RKO (cell line): ENCODE measurements at places on chromosomes 16 and 17.
A peak's percentile ranks its signal among the peaks of the same experiment; 100 is the strongest.

DNA sequence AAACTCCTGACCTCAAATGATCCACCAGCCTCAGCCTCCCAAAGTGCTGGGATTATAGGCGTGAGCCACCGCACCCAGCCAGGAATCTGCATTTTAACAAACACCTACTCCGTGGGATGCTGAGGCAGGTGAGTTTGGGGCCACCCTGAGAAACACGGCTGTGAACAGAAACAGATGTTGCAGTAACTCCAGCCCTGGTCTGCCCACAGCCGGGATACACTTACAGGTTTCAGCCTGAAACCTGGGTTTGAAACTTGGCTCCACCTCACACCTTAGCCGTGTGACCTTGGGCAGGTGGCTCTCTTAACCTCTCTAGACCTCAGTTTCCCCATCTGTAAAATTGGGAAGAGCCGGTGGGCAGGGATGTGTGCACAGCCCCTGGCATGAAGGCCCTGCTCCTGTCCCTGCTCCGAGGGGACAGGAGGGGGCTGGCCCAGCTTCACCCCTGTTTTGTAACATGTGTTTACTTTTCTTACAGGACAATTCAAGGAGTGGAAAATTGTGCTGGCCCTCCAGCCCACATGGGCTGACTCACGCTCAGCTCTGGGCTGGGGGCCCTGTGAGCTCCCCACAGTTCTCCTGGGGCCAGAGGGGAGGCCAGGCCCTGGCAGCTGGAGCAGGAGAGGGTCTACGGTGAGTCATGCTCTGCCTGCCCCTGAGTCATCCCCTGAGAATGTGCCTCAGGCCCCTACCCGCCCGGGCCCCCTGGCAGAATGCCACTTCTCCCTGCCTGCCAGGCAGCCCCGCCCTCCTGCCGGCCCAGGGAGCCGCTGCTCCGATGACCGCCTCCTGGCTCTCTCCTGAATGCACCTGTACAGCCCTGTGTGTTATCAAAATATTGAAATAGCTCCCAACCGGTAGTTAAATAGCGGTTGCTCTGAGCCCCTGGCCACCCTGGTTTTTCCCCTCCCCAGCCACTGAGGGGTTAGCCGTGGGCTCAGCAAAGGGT lies 7.7 kb upstream of the PPL start:
- DNase-seq = peak; percentile 86

- DNase-seq = no peak
Measured at GRCh38 chr17:32944248-32945020, 16.5 kb downstream of the TMEM98 start.

- peak; percentile 88 for DNase-seq
Measured at GRCh38 chr17:65231662-65232335, 94.6 kb downstream of the RGS9 start.

DNA sequence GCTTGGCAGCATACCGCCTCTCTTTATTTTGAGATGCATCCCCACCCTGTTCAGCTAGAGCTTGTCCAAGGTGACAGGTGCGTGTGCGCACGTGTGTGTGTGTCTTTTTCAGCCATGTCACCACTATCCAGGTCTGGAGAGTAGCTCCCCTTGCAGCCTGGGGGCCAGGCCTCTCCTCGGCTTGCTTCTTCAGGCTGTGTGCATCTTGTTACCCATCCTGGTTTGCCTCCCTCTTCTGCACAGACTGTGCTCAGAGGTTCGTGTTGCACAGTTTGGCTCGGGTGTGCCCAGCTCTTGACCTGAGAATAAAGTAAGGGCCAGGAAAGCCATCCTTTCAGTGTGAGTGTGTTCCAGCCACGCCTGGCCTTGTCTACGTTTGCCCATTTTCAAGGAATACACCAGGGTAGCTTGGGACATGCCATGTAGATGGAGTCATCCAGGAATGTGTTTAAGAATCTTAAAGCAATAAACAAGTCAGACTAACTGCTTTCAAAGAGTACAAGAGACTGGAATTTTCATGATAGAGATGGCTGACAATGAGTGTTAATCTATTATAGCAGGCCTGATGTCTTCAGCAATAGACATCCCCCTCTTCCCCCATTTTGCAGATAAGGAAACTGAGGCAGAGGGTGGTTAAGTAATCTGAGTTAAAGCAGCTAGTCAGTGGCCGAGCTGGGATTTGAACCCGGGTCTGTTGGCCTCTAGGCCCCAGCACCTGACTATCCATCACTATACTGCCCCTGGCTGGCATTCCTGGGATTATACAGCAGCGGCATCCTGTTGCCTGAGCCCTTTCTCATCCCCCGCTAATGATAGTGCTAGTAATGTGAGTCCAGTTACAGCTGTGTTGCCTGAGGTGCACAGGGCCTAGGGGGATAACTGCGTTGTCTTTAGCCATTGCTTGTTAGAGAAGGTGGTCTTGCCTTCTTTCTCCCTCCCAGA lies 77.9 kb downstream of the KSR1 start:
- DNase-seq = no peak

DNA sequence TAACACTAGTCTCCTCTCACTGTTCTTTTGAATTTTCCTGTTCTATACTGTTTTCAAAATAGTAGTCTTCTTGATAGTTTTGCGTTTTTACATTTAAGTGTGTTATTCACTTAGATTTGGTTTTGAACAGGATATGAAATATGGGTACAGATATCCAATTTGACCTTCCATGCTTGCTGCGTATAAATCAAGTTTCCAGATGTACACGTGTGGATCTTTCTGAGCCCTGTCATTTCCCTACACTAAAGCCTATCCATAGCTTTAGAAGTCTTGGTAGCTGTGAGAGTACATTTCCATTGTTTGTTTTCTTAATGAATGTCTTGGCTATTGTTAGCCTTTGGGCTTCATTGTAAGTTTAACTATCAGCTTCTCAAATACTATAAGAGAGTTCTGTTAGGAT lies 20.4 kb downstream of the CYLD start:
- no peak for DNase-seq

- DNase-seq = no peak
Measured at GRCh38 chr16:71264299-71264698, 24.9 kb downstream of the CMTR2 start.

DNA sequence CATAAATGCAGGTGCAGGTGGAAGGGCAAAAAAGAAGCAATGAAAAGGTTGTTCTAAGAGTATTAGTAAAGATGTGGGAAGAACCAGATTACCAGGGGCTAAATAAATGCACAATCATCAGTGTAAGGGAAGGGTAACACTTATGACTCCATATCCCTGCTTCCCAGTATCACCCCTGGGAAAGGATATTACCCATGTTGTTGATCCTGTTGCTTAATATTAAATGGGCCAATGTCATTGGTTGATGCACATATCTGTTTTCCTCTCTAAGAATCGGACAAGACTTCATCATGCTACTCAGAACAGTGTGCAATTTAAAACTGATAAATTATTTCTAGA lies 34.7 kb upstream of the ABCA6 start:
- no peak for DNase-seq

DNA sequence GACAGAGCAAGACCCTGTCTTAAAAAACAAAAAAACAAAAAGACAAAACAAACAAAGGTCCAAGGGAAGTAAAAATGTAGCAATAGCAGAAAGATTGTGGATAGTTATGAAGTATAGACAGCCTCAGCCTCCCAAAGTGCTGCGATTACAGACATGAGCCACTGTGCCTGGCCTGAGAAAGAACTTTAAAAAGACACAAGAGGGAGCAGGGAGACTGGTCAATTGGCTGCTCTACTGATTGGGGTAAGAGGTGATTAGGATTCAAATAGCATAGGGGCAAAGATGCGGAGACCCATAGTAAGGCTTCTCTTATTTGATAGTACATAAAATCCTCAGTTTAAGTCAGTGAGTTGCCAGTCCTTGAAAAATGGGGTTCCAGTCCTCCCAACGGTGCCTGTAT lies 518.2 kb upstream of the GOT2 start:
- DNase-seq = no peak

- DNase-seq = peak; percentile 33
Measured at GRCh38 chr16:787978-788398, at the start of gene RPUSD1. Gene RPUSD1, minus strand, starts transcription at chr16:788381. Its CDS starts 644 bp downstream, at chr16:787737.

GRCh38 chr16:87317750-87318644 lies 805 bp upstream of the C16orf95 start:
- DNase-seq = peak; percentile 76

- DNase-seq = peak; percentile 70
Measured at GRCh38 chr17:57009737-57010445, 32.0 kb downstream of the SCPEP1 start.

GRCh38 chr17:77359236-77359635 lies 218.5 kb downstream of the SEC14L1 start:
- DNase-seq = no peak

GRCh38 chr17:10661437-10661836 lies 4.3 kb upstream of the MYH3 start:
- no peak for DNase-seq

DNA sequence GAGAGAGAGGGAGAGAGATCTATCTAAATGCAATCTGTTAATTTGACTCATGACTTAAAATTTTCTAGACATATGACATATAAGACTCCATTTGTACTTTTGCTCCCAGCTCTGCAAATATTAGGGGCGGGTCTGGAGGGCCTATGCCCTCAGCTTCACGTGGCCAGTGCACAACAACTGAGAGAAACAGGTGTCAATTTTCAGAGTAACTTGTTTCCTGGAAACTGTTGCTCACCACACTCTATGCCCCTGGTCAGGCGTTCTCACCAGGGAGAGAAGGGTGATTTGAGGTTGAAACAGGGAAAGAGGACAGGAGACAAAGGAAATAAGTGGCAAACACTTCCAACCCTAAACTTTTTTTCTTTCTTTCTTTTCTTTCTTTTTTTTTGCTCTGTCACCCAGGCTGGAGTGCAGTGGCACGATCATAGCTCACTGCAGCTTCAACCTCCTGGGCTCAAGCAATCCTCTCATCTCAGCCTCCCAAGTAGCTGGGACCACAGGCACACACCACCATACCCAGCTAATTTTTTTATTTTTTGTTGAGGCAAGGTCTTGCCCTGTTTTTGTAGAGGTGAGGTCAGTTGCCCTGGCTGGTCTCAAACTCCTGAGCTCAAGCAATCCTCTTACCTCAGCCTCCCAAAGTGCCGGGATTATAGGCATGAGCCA lies 270.0 kb downstream of the SLC39A11 start:
- no peak for DNase-seq

DNA sequence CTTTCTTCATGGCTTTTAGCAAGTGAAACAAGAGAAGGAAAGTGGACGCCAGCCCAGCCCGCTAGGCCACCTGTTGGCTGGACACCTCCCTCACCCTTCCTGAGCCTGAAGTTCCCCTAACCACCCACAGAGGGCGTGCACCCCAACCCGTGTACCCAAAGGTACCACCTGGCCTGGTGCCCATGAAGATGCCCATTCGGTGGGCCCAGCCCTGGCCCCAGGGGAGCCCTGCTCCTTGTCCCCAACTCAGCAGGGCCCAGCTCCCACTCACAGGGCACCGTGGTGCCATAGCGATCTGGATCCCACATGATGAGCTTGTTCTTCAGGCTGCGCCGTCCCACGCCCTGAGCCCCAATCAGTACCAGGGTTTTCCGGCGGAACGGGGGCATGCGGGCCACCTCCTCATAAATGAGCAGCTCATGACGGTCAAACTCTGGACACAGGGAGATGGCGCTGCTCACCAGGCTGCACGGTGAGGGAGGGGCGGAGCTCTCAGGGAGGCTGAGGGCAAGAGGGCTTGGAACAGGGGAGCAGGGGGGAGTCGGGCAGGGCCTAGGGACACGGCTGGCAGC lies 26.8 kb downstream of the MPP2 start:
- DNase-seq = peak; percentile 32

DNA sequence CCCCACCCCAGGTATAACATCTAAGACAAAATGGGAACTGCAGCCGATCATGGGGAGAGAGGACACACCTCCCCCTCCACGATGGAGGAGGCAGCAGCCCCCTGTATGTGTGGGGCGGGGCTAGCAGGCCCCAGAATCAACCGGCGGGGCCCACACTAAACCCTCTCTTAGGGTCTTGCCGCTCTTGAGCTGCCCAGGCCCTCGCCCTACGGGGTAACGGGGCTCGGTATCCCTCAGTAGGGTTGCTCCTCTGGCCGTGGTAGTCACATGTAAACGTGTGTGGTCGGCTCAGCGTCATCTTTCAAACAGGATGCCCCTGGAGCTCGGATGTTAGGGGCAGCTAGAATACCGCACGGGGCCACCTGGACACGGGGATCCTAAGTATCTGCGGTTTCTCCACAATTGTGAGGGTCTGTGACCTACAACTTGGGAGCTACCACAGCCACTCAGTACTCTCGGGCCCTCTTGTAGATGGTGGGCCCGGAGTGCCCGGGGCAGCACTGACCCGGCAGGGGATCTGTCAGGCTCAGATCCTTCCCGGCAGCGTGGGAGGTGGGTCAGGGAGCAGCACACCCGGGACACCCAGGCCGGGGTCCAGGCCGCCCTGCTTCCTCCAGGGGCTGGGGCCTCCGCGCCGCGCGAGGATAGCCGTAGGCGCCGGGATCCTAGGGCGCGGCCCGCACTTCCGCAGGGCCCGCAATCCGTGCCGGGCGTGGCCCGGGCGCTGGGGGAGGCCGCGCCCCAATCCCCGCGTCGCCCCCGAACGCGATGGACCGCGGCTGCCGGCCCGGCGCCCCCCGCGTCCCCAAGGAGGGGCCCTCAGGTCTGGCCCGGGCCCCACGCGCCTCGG lies 781 bp downstream of the ARHGDIA start:
- peak; percentile 70 for DNase-seq

GRCh38 chr17:11130367-11130766 lies 110.6 kb upstream of the SHISA6 start:
- no peak for DNase-seq

DNA sequence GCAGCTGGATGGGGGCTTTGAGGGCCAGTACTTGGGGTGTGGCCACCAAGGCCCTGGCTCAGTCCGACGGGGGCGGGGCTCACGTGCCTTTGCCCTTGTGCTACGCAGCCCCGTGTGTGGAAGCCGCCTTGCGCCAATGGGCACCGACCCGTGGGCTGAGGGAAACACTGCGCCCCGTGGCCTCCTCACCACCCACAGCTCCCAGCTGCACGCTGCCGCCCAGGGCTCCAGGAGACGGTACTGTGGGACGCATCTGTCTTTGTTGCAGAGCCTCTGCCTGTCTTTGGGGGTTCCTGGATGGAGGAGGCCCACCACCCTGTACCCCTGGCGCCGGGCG lies 7.6 kb downstream of the CDH15 start:
- no peak for DNase-seq

DNA sequence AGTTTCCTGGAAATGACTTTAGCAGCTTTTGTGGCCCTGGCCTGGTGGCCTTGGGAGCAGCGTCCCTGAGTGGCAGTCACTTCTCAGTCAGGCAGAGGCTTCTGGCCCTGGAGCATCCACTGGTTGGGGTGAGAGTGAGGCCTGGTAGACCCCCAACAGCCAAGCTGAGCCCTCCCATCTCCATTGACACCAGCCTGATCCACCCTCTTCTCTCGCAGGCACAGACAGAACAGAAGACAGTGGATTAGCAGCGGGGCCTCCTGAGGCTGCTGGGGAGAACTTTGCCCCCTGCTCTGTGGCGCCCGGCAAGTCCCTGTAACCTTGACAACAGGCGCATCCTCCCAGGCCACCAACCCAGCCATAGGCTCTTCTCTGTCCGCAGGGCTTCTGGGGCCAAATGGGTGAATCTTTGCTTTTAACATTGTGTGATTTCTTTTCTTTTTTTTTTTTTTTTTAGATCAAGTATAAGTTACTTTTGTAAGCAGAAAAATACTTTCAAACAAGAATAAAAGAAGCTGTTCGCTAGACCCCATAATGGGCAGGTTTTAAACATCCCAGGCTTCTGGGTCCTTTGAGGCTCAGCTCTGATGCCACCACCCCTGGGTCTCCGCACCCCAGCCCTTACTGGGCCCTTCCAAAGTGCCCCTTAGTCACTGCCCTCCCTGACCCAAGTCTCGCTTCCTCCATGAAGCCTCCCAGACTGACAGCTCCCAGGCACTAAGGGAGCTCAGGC lies 12.7 kb upstream of the FLYWCH1 start:
- no peak for DNase-seq

- DNase-seq = no peak
Measured at GRCh38 chr17:62091804-62092203, 26.7 kb upstream of the MED13 start.

- no peak for DNase-seq
Measured at GRCh38 chr16:66032841-66033240, 333.6 kb upstream of the CDH5 start.
